ENCODE measurements at places on chromosomes 4 and X. TPM values are rescaled to one million over a fixed set of nuclear protein-coding genes. Genes with fewer than 3 reads are reported as not detected.

DNA sequence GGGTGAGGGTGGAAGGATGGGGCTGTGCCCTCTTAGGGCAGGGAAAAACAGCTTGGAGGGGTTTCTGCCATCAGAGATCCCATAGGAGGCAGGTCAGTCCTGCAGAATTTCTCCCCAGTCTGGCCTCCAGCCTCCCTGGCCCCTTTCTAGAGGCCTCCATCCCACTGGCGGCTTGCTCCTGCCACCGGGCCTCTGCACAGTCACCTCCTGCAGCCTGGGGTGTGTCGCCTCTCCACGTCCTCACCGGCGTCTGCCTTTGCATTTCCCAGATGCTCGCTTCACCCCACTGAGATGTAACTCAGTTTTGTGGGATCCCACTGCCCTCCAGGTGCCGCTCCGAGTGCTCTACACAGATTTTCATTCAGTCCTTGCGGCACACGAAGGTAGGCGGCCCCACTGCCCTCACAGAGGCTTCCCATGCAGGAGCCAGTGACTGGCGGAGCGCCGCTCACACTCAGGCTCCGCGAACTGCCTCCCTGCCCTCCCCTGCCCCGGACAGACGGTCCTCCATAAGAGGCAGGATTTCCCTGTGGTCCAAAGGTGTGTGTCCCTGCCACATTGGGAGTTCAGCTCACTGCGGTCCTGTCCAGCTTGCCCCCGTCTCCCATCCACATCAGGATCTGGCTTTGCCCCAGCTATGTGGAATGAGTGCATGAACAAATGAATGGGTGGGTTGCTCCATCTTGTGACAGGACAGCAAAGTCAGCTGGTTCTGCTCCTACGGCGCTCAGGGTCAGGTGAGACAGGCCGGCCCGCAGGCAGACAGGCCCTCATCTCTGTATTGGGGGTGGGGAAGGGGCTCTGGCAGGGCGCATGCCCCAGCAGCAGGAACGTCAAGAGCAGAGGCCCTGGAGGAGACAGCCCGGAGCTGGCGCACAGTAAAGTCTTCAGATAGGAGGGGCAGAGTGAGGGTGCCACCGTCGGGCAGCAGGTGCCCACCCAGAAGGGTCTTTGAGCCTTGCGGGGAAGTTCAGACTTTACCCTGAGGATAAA is 2.7 kb upstream of the TMEM271 start:
- H3K4me1 ChIP-seq = no peaks in the 10 kb centered on the region
- H3K36me3 ChIP-seq = no peaks in the 10 kb centered on the region
- H3K4me3 ChIP-seq = no peak overlapping the region
- H3K27ac ChIP-seq = no peak overlapping the region
- DNase-seq = peak; percentile 24

- no peaks in the 10 kb centered on the region for H3K27me3 ChIP-seq
- no peak for DNase-seq
- H3K4me1 ChIP-seq = no peaks in the 10 kb centered on the region
- no peaks in the 10 kb centered on the region for H3K36me3 ChIP-seq
- no peak overlapping the region for H3K4me3 ChIP-seq
Measured at GRCh38 chr4:8637456-8637984, 45.0 kb downstream of the CPZ start.

DNA sequence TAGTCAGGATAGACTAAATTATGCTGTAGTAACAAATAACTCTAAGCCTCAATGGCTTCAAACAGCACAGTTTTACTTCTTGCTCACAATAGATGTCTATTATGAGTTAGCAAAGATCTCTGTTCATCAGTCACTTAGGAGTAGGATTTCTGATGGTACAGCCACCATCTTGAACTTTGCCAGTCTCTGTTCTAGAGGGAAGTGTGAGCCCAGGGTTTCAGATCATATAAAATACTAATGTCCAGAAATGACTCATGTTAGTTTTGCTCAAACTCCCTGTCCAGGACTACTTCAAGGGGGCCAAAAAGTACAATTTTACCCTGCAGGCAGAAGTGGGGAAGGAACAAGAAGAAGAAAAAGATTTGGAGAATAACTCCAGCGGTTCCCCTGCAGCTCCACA is 77.1 kb upstream of the LSM6 start:
- H3K36me3 ChIP-seq = no peaks in the 10 kb centered on the region
- no peak for DNase-seq
- no peaks in the 10 kb centered on the region for H3K27me3 ChIP-seq
- no peak overlapping the region for H3K4me3 ChIP-seq
- H3K4me1 ChIP-seq = no peaks in the 10 kb centered on the region
- H3K27ac ChIP-seq = no peak overlapping the region

- H3K4me1 ChIP-seq = no peaks in the 10 kb centered on the region
- no peaks in the 10 kb centered on the region for H3K27me3 ChIP-seq
- H3K27ac ChIP-seq = no peak overlapping the region
- H3K4me3 ChIP-seq = no peak overlapping the region
- DNase-seq = no peak
Measured at GRCh38 chr4:127856813-127857447, 23.8 kb upstream of the PLK4 start.

- no peaks in the 10 kb centered on the region for H3K4me1 ChIP-seq
- H3K4me3 ChIP-seq = no peak overlapping the region
- H3K27me3 ChIP-seq = no peaks in the 10 kb centered on the region
- no peak for DNase-seq
Measured at GRCh38 chrX:87516717-87517121, 883 bp upstream of the KLHL4 start.

CXCL10 gene
- total RNA-seq = not detected

CFAP47 gene
- total RNA-seq = not detected

REPS2 gene
- 8.7 TPM for total RNA-seq

DNA sequence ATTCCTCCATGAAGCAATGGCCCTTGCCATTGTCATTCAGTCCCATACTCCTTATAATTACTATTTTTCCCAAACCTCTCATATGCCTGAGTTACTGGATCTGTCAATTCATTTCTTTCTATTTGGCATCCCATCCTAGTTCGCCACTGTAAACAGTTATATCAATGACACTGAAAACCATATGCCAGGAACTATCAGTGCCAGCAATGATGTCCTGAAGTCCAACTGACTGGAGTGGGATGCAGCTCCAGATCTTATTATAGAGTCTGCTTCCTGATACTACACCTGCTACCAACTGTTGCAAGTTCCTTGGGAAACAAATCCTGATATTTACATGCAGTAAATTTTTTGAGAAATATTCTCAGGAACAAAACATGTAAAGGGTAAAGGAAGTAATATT is 27.0 kb upstream of the BANK1 start:
- no peaks in the 10 kb centered on the region for H3K27me3 ChIP-seq
- no peaks in the 10 kb centered on the region for H3K4me1 ChIP-seq
- no peak for DNase-seq
- no peak overlapping the region for H3K27ac ChIP-seq

- H3K4me1 ChIP-seq = no peaks in the 10 kb centered on the region
- peak overlapping the region; percentile 99 for H3K4me3 ChIP-seq
- DNase-seq = no peak
- no peaks in the 10 kb centered on the region for H3K36me3 ChIP-seq
- no peaks in the 10 kb centered on the region for H3K27me3 ChIP-seq
- H3K27ac ChIP-seq = peak overlapping the region; percentile 79
Measured at GRCh38 chr4:98996056-98996764, 689 bp downstream of the METAP1 start.

GRCh38 chr4:61428950-61429349 is 228.8 kb downstream of the ADGRL3 start:
- H3K4me3 ChIP-seq = no peak overlapping the region
- no peak overlapping the region for H3K27ac ChIP-seq
- DNase-seq = no peak
- no peaks in the 10 kb centered on the region for H3K27me3 ChIP-seq
- H3K36me3 ChIP-seq = no peaks in the 10 kb centered on the region

Measured in Peyer's patch (tissue), 4 donors.